NCI-H524 treated with DMSO at 0.1 percent for 48 hours (cell line): ENCODE measurements at places on chromosomes 6 and 20.

- DNase-seq = no peak
Measured at GRCh38 chr6:42366999-42367352, 84.8 kb downstream of the TRERF1 start.

DNA sequence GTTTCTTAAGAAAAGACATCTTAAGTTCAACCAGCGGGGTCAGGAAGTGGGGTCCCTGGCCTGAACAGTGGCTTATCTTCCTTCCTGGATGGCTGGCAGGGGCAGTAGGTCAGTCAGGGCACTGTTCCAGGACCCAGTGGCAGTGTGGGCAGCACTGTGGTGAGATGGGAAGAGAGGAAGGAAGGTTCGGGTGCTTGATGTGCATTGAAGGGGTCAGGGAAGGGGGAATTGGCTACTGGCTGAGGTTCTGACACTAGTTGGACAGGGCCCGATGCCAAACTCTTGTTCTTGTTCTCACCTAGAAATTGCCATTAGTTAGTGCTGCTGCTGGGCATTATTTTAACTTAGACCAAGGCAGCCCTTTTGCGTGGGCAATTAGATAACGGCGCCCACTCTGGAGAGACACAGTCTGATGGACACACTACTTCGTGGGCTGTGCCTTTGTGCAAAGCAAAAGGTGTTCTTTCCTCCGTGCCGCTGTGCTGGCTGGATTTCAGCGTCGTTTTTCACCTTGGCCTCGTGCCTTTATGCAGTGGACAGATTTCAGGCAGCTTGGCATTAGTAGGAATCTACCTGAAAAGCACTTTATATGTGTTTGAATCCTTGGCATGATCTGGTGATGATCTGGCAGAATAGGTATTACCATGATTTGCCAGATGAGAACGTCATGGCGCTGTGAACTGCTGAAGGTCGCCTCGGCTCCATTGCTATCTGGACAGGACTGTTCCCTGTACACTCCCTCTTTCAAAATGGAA lies 30.3 kb downstream of the UTRN start:
- no peak for DNase-seq

DNA sequence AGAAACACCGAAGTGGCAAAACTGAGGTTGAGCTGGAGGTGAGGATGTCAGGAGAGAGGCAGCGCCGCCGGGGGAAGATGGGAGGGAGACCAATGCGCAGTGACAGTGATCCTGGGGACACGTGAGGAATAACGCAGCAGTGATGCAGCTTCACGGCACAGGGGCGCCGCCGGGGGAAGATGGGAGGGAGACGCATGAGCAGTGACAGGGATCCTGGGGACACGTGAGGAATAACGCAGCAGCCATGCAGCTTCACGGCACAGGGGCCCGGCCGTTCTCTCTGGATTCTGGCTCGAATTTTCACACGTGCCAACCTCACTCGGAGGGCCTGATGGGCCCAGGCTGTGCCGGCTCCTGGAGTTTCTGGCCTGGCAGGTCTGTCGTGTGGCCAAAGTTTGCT lies 94.7 kb downstream of the SMOC2 start:
- DNase-seq = no peak

DNA sequence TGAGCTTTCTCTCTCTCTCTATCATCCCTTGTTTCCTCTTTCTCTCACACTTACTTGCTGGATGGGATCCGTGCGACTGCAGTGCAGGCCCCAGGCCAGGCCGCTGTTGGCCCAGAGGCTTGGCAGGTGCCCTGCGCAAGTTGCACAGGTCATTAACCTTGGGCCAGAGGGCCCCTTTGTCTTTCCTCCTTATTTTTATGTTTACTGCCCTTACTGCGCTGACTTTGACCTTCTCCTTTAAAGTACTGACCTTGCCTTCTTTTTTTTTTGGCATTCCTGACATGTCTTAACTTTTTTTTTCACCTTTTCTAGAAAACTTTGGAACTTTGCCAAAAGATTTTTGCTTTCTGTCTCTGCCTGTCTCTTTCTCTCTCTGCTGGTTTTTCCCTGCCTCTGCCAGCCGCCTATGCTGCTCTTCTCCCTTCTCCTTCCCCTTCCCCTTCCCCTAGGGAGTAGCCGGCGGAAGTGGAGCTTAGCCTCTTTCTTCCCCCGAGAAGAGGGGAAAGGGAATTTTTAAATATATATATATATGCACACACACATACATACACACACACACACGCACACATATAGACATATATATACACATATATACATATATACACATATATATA lies 59.6 kb upstream of the CDH4 start:
- no peak for DNase-seq

- DNase-seq = no peak
Measured at GRCh38 chr6:15521582-15521981, 141.2 kb downstream of the DTNBP1 start.

GRCh38 chr6:51929934-51930574 lies 157.4 kb downstream of the PKHD1 start:
- DNase-seq = no peak

GRCh38 chr6:116041934-116042333 lies 18.8 kb downstream of the FRK start:
- no peak for DNase-seq

- DNase-seq = no peak
Measured at GRCh38 chr6:153058909-153059308, 56.4 kb upstream of the MTRF1L start.

- DNase-seq = no peak
Measured at GRCh38 chr20:38346247-38346651, at the start of gene LBP. Gene LBP, plus strand, starts transcription at chr20:38346482. Its CDS starts 35 bp downstream, at chr20:38346517.

GRCh38 chr6:144729502-144729901 lies 444.4 kb downstream of the UTRN start:
- no peak for DNase-seq

- no peak for DNase-seq
Measured at GRCh38 chr6:162887981-162888689, 160.4 kb downstream of the PACRG start.

DNA sequence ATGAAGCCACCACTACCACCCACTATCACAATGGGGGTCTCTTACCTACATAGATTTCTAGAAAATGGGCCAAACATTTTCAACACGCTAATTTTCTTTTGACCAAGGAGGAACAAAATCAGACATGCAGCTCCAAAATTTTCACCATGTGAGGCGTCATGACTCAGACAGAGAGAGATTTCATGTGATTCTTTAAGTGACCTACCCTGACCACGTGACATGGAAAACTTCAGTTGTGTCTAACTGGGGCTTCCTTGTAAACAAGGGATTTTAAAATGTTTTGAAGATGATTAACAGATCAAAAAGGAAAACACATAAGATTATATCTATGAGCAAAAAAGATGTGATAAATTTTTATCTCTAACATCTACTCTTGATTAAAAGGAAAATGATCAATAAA lies 199.2 kb downstream of the TBXT start:
- DNase-seq = no peak

DNA sequence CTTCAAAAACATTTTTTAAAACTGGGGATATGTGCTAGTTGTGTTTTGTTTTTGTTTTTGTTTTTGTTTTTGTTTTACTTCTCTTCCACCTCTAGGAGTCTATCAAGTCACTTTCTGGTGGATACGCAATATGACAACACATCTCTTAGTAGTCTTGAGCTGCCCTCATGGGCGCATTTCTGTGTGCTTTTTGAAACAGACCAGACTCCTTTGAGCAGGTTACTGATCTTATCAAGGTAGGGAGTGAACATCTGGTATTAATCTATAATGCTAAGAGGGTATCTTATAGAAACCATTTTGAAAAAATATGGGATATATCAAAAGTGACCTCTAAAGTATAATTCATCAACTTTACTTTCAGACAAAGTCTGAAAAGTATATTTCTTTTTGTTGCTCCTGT lies 56.2 kb downstream of the PKIB start:
- DNase-seq = no peak
